Mucosa of gallbladder (tissue), 1 donor: ENCODE measurements at places on chromosomes 4 and X.

DNA sequence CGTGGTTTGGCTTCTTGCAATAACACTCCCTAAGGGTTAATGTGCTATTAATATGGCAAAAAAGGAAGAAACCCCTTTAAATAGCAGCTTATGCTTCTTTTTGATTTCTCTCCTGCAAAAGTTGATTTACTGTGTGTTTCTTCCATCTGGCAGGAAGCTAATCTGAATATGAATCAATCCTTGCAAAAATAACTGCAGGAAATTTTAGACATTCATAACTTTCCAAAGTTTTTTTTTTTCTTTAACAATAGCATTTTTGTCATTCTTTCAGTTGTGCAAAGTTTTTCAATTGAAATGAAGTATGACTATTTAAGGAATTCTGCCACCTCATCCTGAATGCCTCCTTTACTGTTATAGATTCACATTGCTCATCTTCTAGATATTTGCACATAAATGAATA lies 115.6 kb downstream of the SPANXA1 start:
- no peak for DNase-seq

DNA sequence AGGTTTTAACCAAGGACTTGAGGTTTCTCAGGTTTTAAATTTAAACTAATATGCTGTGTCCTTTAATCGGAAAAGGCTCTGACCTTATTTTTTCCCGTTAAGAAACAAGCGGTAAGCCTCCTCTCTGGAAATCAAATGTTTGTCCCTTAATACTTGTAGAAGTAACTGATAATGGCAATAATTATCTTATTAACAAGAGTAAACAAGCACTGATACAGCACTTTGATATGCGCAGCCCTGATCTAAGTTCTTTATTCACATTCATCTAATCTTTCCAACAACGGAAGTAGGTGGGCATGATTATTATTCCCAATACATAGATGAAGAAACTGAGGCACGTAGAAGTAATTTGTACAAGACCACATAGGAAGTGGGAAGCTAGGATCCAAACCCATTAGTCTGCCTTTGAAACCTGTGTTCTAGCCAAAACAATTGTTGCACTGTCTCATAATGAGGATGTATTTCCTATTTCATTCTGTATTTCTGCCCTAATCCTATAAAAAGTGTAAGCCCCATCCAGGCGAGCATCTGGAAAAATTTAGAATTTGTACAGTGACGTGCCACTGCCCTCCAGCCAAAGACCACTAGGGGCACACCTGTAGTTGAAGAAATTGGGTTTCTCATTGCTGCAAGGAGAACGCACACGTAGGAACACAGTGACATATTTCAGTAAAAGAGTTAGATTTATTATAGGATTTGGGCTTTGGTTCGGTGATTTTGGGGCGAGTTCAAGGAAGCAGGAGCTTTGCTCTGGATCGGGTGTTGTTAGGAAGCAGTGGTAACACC lies 606 bp downstream of the CXorf58 start:
- DNase-seq = no peak

- no peak for DNase-seq
Observed at GRCh38 chrX:115260330-115260729, 26.4 kb upstream of the LRCH2 start.

DNA sequence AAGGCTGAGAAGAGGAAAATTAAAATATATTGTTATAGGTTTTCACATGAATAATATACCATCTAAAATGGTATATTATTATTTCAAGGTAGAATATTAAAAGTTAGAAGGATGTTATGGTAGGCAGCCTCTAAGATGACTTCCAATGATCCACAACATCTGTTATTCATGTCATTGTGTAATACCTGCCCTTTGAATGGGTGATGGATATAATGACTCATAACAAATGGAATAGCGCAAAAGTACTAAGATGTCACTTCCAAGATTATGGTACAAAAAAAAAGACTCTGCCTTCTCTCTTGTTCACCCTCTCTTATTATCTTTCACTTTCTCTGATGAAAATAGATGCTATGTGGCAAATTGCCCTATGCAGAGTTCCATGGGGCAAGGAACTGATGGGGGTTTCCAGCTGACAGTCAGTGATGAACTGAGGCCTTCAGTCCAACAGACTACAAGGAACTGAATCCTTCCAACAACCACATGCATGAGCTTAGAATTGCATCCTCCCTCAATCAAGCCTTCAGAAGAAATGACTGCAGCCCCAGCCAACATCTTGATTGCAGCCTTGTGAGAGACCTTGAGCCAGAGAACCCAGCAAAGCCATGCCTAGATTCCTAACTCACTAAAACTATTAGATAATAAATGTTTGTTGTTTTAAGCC lies 57.7 kb downstream of the HS6ST2 start:
- no peak for DNase-seq

- no peak for DNase-seq
Observed at GRCh38 chr4:54082168-54082567, 17.8 kb upstream of the CHIC2 start.

DNA sequence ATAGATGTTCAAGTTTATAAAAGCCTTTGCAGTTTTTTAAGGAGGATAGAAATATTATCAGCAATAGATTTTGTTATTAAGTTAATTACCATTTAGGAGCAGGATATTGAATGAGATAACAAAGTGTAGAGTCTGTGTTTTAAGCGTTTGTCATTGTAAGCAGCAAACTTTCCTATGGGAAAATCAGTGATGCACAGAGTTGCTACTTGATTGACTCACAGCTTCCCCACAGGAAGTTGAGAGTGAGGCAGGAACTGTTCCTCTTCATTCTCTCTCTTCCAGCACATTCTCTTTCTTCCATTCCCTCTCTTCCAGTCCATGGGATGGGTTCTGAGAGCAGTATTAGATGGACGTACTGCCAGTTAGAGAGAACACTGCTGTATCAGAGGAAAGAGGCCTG lies 867.7 kb upstream of the AGA start:
- DNase-seq = no peak
